ENCODE measurements at places on chromosomes 16 and 17. TPM values are rescaled to one million over a fixed set of nuclear protein-coding genes. Genes with fewer than 3 reads are reported as not detected.

Gene HSD3B7
- 4.1 TPM for total RNA-seq

DNA sequence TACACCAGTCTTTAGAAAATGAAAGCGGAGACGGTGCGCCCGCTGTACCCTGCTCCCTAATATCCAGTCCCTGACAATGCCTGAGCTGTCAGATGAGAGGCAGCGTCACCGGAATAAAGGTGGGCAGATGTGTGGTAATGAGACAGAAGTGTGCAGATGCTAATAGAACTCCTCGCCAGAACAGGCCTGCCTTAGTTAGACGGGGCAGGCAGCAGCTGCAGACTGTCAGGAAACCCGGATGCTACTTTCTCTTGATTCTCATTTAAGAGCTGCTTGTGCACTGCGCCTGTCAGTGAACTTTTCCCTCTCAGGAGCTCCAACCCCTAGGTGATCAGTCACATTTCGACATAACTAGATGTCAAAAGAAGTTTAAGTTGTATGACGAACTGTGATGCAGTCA lies 221.8 kb upstream of the IRX3 start:
- no peak for DNase-seq

- DNase-seq, result no peak
Measured at GRCh38 chr16:78256686-78257375, 157.4 kb downstream of the WWOX start.

GRCh38 chr17:3981455-3981854 lies 17.2 kb upstream of the ATP2A3 start:
- no peak for DNase-seq

DNA sequence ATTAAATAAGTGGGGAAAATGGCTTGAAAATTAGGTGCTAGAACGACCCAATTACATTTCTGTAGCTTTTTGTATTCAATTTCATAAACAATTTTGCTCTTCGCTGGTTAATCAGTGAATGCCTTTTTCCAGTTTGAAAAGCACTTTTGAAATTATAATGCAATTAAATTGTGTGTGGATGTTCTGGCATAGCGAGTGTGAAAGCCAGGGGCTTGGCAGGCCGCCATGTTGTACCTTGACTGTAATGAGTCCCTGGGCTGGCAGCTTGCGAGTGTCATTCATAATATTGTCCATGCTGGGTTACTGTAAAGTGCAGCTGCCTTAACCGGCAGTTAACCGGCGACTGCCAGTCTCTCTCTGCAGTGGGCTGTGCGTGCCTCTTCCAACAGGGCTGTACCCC lies 177.8 kb downstream of the CCDC182 start:
- no peak for DNase-seq

- no peak for DNase-seq
Measured at GRCh38 chr16:4389051-4389955, 17.7 kb downstream of the VASN start.

- DNase-seq, result no peak
Measured at GRCh38 chr17:59287452-59287851, 44.0 kb upstream of the YPEL2 start.

Gene TRAF4
- total RNA-seq, result 88.3 TPM

Gene PSMC5
- total RNA-seq, result 137 TPM

Gene NOD2
- 0.59 TPM for total RNA-seq

Gene ZNF19
- 1.1 TPM for total RNA-seq

DNA sequence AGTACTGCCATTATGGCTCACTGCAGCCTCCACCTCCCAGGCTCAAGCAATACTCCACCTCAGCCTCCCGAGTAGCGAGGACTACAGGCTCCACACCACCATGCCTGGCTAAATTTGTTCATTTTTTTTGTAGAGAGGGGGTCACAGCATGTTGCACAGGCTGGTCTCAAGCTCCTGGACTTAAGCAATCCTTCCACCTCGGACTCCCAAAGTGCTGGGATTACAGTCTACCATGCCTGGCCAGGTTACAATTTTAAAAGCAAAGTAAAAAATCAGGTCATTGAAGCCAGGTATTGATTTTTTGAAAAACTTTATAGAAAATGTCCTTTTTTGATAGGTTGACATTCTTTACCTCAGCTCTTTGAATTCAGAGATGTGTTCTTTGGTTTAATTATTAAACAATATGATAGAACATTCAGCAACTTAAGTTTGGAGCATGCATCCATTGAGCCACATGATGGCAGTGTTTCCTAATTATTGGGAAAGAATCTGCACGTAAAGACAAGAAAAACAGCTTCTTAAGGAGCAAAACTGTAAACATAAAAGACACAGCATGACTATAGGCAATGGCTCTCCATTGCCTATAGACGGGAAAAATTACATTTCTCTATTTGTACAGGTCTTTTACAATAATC lies 1.7 kb upstream of the SLC16A11 start:
- DNase-seq, result no peak

Gene UMOD
- total RNA-seq, result not detected

Gene ECI1
- 53.8 TPM for total RNA-seq

Gene NPIPB6
- 5.2 TPM for total RNA-seq

GRCh38 chr16:31404353-31405064 lies 11.4 kb downstream of the ITGAD start:
- no peak for DNase-seq

Gene ITGB4
- 1.1 TPM for total RNA-seq

GRCh38 chr16:21253470-21253869 lies 20.0 kb downstream of the ANKS4B start:
- no peak for DNase-seq

GRCh38 chr16:48961546-48961945 lies 320.1 kb downstream of the CBLN1 start:
- DNase-seq, result no peak

Gene KRT25
- not detected for total RNA-seq

DNA sequence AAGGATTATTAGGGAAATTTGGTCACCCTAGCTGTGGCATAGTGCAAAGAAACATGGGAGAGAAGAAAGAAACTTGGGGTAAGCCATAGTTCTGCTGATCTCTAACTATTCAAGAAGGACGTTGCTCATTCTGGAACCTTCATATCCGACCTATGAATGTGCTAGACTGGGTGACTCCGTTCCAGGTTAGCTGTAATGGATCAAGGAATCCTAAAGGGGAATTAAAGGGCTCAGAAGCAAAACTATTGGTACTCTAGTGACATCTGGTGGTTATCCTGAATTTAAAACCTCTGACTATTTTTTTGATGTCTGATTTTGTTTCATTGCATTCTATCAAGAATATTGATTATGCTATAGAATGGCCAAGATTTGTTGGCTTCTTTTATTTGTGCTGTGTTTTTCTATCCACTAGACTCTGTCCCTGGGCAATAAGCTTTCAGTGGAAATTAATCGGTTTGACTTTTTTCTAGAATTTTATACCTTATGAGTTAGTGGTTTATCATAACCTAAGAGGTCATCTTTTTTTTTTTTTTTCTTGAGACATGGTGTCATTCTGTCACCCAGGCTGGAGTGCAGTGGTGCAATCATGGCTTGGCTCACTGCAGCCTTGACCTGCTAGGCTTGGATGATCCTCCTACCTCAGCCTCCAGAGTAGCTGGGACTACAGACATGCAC lies 19.5 kb downstream of the PCTP start:
- DNase-seq, result no peak

DNA sequence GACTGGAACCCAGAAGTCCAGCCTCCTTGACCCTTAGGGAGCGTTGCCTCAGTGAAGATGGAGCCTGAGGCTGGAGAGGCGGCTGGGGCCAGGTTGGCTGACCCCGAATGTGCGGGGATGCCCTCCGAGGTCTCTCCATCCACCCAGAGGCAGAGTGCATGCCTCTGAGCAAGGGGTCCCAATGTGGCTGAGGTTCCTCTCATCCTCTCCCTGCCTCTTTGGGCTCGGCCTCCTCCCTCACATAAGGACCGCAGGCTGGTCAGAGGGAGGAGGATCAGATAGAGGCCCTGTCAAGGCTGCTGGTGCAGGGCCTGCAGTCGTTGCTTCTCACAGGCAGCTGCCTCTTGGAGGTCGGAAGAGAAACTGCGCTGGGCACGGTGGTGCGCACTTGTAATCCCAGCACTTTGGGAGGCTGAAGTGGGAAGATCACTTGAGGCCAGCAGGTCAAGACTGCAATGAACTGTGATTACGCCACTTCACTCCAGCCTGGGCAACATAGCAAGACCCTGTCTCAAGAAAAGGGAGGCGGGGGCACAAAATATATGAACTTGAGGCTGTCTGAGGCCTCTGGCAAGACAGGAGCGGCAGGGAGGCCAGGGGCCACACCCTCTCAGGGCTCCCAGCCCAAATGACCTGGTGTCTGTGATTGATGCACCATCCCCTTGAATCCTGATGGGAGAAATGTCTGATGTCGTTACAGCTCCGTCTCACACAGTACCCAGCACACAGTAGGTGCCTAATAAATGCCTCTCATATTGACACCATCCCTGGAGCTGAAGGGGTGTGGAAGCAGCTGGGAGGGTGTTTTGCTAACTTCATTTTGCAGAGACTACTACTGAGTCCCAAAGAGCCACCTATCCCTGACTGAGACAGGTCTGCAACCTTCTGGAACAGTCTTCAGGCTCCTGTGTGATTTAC lies 220.1 kb upstream of the GSE1 start:
- DNase-seq, result no peak

GRCh38 chr16:60302676-60303075 lies 1568.6 kb upstream of the GOT2 start:
- no peak for DNase-seq

DNA sequence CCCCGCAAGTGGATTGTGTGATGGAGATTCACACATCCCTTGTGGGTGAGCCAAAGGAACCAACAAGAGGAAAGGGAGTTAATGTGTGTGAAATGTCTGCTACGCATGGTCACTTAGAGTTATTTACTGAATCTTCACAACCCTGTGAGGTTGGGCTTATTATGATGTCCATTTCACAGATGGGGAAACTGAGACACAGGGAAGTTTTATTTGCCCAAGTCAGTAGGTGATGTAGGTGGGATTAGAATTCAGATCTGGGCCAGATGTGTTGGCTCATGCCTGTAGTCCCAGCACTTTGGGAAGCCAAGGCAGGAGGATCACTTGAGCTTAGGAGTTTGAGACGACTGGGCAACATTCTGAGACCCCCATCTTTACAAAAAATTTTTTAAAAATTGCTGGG lies 11.6 kb upstream of the DLX4 start:
- no peak for DNase-seq

Gene CTRB1
- total RNA-seq, result not detected

Gene C16orf96
- total RNA-seq, result 0.05 TPM

DNA sequence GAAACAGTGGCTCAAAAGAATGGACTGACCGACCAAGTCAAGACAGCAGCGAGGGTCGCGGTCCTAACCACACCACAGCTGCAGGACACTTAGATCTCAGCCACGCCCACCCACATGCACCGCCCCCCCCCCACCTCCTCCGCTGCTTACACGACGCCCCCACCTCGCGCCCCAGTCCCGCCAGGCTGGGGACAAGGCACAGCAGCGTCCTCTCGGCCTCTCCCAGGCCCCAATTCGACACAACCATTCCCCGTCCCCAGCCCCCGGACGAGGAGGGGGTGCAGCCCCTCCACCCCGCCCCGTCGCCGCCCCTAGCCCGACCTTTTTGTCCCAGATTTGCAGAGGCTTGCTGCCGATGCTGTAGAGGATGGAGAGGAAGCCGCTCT lies 477 bp downstream of the CFAP20 start:
- peak; percentile 56 for DNase-seq

Gene GPRC5B
- 0.37 TPM for total RNA-seq

DNA sequence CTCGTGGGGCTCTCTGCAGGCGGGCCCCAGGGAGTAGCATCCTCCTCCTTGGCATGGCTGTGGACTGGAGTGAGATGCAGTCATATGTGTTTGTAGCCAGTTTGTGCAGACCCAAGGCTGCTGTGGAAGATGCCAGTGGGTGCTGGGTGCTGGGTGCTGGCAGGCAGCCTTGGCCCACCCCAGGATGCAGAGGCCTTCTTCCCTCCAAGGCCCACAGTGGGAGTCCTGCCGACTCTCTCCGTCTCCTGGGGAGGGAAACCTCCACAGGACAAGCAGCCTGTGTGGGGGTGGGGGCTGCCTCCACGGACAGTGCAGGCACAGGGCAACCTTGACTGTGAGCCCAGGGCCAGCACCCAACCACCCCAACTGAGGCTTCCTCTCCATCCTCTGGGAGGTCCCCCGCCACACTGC lies 13.8 kb upstream of the TMEM92 start:
- no peak for DNase-seq

DNA sequence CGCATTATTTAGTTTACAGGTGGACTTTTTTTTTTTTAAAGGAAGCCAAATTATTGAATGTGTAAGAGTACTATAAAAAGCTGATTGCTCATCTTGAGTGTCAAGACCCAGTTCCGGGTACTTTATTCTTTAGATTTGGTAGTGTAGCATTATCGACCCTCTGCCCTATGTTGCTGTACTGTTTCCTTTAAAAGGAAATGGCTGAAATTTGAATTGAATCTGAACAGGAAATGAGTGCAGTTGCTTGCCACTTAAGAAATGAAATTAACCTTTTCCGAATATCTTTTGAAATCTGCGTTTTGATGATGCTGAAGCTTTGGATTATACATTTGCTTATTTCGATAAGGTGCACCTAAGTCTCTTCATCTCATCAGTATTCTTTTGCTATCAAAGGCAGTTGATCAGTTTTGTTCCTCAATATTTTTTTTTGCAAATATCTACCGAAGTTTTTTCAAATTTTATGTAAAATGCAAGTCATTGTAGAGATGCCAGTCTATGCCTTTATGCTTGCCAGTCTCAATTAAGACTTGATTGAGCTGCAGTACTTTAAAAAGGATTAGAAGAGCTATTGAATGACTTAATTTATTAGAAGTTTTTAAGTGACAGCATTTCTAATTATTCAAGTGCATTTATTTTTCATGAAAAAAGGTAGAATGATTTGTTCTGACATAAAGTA lies 1.8 kb downstream of the GGNBP2 start:
- DNase-seq, result no peak

GRCh38 chr16:25224731-25225319 lies 8.1 kb downstream of the AQP8 start:
- no peak for DNase-seq

Gene KRT16
- total RNA-seq, result not detected

DNA sequence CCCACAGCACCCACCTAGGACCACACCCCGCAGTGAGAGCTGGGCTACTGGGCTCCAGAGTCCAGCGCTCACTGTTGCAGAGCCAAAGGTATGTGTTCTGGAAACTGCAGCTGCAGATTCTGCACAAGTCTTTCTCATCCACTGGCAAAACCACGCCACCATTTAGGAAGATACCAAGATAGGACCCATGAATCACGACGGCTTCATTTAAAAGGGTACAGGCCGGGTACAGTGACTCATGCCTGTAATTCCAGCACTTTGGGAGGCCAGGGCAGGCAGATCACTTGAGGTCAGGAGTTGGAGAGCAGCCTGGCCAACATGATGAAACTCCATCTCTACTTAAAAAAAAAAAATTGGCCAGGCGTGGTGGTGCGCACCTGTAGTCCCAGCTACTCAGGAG lies 18.8 kb downstream of the FOXF1 start:
- no peak for DNase-seq

Gene TEKT3
- total RNA-seq, result not detected

Gene RNF157
- 35.1 TPM for total RNA-seq

GRCh38 chr17:78421534-78422266 lies 43.3 kb downstream of the PGS1 start:
- peak; percentile 79 for DNase-seq

Gene EVPLL
- total RNA-seq, result not detected

Gene PDILT
- total RNA-seq, result not detected

GRCh38 chr17:2952174-2952845 lies 111.1 kb downstream of the OR1D5 start:
- no peak for DNase-seq

- DNase-seq, result no peak
Measured at GRCh38 chr16:31192856-31193642, 9.5 kb downstream of the PYCARD start.

- no peak for DNase-seq
Measured at GRCh38 chr17:69879576-69879975, 195.4 kb upstream of the KCNJ16 start.

Data from activated naive CD4-positive, alpha-beta T cell treated with anti-CD3 and anti-CD28 coated beads, Interleukin-2, amount 50 U/mL, for 72 hours (primary cell).